ENCODE measurements at places on chromosomes 2 and 18. TPM values are rescaled to one million over a fixed set of nuclear protein-coding genes. Genes with fewer than 3 reads are reported as not detected.

GRCh38 chr18:23591011-23591410, 4.7 kb upstream of the NPC1 start:
- no peaks in the 10 kb centered on the region for H3K27me3 ChIP-seq
- DNase-seq, result no peak
- peaks cover 5% of the 10 kb centered on the region for H3K4me1 ChIP-seq
- no peak overlapping the region for H3K4me3 ChIP-seq

DNA sequence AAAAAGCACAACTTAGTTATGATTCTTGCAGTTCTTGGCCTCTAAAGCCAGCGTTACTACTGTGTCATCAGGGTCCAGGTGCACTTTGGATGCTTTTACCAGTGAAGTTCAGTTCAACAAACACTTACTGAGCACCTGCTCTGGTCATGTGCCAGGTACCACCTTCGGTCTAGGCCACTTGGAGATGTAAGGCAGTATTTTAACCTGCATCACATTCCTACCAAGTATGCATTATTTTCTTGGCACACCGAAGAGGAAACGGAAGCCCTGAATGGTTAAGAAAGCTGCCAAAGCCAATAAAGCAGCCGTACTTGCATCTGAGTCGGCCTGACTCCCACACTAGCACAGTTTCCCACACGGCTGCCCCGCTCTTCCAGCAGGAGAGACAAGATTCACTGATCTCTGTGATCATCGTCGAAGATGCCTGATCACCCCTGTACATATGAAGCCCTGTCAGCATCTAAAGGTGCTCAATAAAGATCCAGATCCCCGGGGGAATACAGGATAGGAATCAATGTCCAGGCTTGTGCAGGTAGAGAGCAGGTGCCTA, 427.1 kb downstream of the EIPR1 start:
- H3K36me3 ChIP-seq, result no peaks in the 10 kb centered on the region
- H3K27ac ChIP-seq, result no peak overlapping the region
- no peak overlapping the region for H3K4me3 ChIP-seq
- no peaks in the 10 kb centered on the region for H3K4me1 ChIP-seq
- DNase-seq, result no peak

DNA sequence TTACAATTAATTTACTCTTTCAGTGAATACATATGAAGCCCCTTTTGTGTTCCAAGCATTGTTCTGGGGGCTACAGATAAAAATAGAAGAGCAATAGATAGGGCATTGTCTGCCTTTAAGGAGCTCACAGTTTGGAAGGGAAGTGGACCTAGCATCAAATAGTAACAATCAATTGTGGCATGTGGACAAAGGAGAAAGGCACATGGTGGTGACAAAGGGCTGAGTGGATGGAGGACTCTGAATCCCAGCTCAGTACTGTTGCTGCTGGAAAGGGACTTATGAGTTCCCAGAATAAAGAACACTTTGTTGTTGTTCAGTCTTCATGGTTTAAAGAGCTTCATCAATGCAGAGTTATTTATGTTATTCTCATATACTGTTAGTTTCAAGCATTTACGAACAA, 217.7 kb downstream of the HRH4 start:
- H3K27me3 ChIP-seq, result no peaks in the 10 kb centered on the region
- H3K27ac ChIP-seq, result no peak overlapping the region
- DNase-seq, result no peak
- H3K36me3 ChIP-seq, result no peaks in the 10 kb centered on the region

GRCh38 chr2:66428986-66429612, 5.8 kb upstream of the MEIS1 start:
- no peak overlapping the region for H3K27ac ChIP-seq
- DNase-seq, result no peak
- peaks cover 33% of the 10 kb centered on the region for H3K27me3 ChIP-seq
- H3K4me1 ChIP-seq, result peaks cover 4% of the 10 kb centered on the region
- no peak overlapping the region for H3K4me3 ChIP-seq

CNGA3 gene
- total RNA-seq, result 0.17 TPM
